Aorta (tissue), 5 donors: ENCODE measurements at places on chromosomes 12 and 14. TPM values are rescaled to one million over a fixed set of nuclear protein-coding genes. Genes with fewer than 3 reads are reported as not detected.

- peak; percentile 64 for DNase-seq
Measured at GRCh38 chr14:105084741-105085571, 19.7 kb upstream of the GPR132 start.

DNA sequence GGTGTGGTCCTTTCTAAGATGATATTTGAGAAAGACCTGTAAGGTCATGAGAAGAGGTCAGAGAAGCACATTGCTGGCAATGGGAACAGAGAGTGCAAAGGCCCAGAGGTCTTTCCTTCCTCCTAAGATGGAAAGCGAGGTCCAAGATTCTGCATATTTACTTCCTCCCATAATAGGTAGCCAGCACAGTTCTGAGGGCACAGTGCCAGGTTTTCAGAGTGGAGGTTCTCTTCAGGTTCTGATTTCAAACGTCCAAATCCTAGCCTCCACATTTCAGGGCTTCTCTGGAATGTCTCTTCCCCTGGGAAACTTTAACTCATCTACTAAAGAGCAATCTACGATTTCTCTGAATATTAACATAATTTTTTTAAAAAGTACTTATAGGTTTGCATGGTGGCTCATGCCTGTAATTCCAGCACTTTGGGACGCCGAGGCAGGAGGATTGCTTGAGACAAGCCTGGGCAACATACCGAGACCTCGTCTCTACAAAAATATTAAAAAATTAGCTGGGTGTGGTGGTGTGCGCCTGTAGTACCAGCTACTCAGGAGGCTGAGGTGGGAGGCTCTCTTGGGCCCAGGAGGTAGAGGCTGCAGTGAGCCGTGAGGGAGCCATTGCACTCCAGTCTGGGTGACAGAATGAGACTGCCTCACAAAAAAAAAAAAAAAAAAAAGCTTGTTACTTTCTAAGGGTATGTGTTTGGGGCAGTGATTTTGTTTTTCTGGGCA is 526 bp upstream of the MRPL42 start:
- DNase-seq = no peak

- DNase-seq = peak; percentile 91
Measured at GRCh38 chr12:1644534-1645438, 15.8 kb downstream of the WNT5B start.

DNA sequence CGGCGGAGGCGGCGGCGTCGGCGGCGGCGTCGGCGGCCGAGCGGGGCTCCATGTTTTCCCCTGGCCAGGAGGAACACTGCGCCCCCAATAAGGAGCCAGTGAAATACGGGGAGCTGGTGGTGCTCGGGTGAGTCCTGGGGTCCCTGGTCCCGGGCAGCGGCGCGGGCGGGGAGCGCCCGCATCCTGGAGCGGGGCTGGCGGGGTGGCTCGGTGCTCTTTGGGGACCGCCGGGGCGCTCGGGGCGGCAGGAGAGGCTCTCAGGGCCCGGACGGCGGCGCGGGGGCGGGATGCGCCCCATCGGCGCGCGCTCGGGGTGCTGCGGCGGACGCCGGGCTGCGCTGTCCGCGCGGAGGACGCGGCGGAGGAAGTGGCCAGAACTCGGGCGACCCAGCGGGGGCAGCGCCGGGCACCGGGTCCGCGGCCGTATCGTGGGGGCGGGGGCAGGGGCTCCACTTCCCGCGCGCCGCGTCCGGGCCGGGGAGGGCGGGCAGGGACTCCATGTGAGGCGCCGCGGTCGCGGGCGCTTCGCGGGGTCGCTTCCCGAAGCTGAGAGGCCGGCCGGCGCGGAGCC is 485 bp downstream of the PELI2 start:
- DNase-seq = peak; percentile 86

DNA sequence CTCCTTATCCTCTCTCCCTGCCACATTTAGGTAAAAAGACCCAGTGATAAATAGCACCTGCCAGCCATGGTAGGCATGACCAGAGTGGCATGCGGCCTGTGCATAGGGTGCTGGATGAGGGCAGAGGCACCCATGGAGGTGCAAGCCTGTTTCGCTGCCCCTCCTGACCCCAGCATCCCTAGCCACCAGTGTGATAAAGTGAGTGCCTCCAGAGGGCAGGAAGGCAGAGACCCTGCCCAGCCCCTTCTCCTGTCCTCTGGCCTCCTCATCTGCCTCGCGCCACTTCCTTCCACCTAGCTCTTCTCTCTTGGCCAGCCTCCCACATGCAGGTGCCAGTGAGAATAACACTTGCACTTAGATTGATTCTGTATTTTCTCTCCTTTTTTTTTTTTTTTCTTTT is 108.3 kb upstream of the FUT8 start:
- DNase-seq = no peak

SLC24A4 gene
- 2.9 TPM for total RNA-seq

CLEC7A gene
- total RNA-seq = 33.5 TPM
